ENCODE measurements at places on chromosomes 1 and 21.

- DNase-seq, result no peak
Measured at GRCh38 chr1:6417961-6418667, 1.6 kb downstream of the HES2 start.

- no peak for DNase-seq
Measured at GRCh38 chr1:114235960-114236359, 82.3 kb upstream of the SYT6 start.

DNA sequence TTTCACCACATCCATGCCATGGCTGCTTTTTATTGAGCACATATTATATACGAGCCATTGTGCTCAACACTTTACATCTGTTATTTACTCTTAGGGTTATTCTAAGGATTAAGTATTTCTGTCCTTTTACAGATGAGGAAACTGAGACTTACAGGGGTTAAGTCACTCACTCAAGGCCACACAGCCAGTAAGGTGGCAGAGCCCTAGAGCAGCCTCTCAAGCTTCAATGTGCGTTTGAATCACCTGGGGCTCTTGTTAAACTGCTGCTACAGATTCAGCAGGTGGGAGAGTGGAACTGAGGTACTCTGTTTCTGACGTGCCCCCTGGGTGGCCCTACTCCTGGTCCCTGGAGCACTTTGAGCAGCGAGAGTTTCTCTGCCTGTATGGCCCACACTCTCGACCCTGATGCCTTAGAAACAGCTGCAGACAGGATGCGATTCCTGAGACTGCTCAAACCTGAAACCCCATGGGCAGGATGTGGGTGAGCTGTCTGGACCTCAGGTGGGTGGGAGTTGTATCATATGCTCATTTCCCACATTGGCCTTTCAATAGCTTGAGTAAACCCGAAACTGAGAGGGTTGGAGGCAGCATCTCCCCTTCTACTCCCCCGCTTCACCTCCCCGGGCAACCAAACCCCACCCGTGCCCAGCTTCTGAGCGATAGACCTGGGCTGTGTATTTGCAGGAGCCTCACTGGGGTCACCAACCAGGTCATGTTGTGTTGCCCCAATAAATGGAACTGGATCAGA, 59.3 kb downstream of the MAN1C1 start:
- DNase-seq, result no peak

- DNase-seq, result no peak
Measured at GRCh38 chr1:165900576-165901380, 73.4 kb downstream of the UCK2 start.

DNA sequence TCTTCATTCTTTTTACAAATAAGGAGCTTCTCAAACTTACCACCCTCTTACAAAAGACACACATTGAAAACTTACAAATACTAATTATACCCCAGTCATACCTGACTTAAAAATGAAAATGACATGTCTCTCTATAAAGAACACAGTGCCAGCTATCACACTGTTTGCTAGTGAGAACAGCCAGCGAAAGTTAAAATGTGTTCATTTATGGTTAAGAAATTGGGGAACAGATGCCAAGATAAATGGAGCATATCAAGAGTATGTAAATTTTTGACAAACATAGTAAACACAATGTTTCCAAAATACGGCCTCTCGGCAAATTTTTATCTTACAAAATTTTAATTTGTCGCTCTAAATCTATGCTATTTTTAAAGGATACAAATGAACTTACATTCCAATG, 1422.9 kb downstream of the KCNT2 start:
- no peak for DNase-seq

DNA sequence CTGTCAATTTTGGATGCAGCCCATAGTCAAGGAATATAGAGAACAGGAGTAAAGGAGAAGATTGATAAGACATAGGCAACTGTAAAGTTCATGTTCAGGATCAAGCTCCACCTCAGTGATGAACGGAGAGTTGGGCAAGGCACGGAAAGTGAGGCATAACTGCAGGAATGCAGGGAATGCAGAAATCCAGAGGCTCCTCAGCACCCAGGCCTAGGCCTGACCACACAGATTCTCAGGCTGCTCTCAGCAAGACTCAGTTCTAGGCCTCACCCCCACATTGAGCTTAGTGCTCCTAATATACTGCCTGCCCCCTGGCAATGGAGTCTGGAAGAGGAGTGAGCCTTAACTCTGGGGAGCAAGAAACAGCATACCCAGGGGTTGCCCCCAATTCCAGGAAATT, 36.3 kb upstream of the S1PR1 start:
- no peak for DNase-seq

- DNase-seq, result no peak
Measured at GRCh38 chr1:220957233-220957605, 78.0 kb downstream of the HLX start.

GRCh38 chr1:22114083-22115012, 28.5 kb downstream of the WNT4 start:
- DNase-seq, result no peak

GRCh38 chr1:34190692-34191091, 14.0 kb downstream of the C1orf94 start:
- DNase-seq, result no peak

DNA sequence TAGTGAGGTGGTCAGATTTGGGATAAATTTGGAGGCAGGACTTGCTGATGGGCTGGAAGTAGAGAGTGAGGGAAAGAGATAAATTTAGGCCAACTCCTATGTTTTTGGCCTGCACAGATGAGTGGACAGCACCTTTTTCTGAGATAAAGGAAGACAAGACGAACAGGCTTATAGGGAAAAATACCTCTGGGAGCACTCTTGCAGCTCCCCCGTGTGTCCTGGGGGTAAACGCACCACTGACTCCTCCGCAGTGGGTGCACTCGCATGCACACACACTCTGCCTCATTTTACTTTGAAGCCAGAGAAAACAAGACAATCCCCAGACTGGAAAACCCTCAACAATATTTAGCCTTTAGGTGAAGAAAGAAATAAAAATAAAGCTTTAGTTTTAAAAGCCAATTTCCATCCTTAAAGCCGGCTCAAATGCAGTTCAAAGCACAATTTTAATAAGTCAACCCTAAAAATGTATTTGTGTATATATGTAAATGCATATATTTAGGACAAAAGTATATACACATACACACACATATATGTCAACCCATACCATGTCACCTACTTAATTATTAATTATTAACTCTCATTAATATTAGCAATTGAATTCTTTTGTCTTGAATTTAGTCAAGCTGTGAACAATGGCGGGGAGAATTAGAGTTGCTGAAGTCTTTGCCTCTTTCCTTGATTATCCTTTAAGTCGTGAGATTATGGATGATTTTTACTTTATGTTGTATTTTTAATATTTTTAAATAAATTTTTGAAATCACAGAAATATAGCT, 341.8 kb downstream of the ZNF326 start:
- no peak for DNase-seq

- no peak for DNase-seq
Measured at GRCh38 chr1:94305704-94306103, 68.3 kb upstream of the ARHGAP29 start.

DNA sequence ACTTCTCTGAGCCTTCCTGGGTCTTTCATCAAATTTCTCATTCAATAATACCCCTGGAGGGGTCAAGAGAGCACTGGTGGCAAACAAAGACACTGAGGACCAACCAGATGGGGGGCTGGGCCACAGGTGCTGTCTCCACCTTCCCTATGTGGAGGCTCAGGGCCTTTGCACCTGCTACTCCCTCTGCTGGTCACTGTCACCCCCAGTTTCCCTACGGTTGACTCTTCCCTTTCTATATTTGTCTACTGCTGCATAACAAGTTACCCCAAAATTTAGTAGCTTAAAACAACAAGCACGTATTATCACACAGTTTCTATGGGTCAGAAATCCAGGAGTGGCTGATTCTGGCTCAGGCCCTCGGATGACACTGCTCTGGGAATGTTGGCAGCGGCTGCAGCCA, 138.8 kb upstream of the RUNX3 start:
- no peak for DNase-seq

DNA sequence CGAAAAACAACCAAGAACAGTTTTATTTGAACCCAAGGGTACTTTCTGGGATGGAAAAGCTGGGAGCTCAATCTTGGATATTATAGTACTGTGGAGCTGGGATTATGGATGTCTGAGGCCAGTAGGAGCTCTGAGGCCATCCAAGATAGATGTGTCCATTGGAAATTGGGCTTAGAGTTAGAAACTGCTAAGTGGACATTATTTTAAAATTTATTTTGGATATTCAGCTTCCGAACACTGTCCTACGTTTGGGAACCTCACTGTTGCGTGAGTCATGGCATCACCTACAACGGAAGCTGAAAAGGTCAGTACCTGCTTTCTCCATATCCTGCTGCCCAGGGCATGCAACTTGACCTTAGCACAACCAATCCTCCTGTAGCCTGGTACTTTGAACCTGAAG, 61.0 kb downstream of the RYR2 start:
- no peak for DNase-seq

GRCh38 chr1:212351588-212352362, 62.9 kb downstream of the PACC1 start:
- no peak for DNase-seq

GRCh38 chr1:229186373-229187056, 84.4 kb upstream of the RAB4A start:
- DNase-seq, result no peak

- DNase-seq, result no peak
Measured at GRCh38 chr1:233569636-233570035, 44.3 kb upstream of the KCNK1 start.

- no peak for DNase-seq
Measured at GRCh38 chr1:93728480-93729131, 47.0 kb upstream of the BCAR3 start.

- no peak for DNase-seq
Measured at GRCh38 chr1:99264201-99265021, at the start of gene PLPPR4. Gene PLPPR4 (plus strand): TSS chr1:99264492. CDS start chr1:99264594, 102 bp downstream.

DNA sequence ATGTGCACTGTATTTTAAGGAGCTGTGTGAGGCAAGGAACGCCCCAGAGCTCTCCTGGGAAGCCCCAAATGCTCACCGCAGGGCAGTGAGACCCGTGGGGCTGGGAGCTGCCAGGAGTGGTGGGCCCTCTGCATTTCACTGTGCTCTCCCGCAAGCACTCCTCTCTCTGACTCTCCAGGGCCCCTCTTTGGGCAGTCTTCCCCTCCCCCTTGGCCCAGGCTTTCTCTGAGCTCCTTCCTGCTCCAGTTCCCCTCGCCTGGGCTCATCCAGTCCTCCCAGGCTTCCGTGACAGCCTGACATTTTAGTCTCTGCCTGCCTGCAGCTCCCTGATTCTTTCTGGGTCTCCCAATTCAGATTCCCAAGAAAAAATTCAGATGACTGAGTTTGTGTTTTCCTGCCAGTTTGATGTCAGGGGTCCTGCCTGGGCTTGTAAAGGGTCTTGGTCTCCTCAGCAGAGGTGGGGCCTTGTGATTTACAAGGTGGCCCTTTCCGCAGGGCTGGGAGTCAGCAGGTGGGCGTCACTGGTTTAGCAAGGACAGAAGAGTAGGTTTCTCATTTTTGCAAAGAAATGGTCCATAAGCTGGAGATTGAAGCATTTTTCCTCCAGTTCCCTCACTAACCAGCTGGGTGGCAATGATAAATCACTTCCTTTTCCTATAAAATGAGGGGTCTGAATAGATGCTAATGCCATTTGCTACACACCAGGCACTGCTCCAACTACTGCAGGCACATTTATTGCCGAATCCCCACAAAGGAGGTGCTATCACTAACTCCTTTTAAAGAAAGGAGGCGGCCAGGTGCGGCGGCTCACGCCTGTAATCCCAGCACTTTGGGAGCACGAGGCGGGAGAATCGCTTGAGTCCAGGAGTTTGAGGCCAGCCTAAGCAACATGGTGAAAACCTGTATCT, 1.9 kb upstream of the CA6 start:
- no peak for DNase-seq

DNA sequence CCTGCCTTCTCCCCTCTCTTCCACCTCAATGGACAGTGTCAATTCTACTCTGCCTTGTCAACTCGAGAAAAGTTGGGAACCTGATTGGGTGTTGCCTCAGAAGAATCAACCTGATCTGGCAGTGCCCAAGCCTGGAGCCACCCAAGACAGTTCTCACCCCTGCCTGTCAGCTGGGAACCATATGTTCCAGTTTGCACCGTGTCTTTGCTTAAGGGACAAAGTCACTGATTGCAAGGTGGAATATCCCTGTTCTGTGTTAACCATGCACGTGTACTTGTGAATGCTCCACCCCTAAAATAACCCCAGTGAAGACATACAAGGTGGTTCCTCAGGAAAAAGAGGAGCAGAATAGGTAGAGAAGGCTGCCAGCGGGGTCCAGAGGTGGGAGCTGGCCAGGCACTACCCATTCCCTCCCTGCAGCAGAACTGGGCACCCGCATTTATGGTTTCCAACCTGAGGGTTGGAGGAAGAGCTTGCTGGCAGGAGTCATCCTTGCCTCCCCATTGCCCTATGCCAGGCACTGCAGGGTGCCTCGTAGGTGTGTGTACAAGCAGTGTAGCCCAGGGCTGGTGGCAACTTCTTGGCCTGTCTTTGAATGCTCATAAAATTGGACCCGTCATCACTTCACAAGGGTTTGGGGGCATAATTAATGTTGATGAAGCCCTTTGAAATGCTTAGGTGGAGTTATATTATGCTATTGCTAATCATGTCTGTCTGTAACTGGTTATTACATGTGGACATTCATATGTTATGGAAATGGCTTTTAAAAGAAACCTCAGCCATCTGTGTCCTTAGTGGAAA, 11.3 kb downstream of the NIPAL3 start:
- DNase-seq, result no peak

- DNase-seq, result no peak
Measured at GRCh38 chr1:116276532-116276931, 96.5 kb upstream of the ATP1A1 start.

DNA sequence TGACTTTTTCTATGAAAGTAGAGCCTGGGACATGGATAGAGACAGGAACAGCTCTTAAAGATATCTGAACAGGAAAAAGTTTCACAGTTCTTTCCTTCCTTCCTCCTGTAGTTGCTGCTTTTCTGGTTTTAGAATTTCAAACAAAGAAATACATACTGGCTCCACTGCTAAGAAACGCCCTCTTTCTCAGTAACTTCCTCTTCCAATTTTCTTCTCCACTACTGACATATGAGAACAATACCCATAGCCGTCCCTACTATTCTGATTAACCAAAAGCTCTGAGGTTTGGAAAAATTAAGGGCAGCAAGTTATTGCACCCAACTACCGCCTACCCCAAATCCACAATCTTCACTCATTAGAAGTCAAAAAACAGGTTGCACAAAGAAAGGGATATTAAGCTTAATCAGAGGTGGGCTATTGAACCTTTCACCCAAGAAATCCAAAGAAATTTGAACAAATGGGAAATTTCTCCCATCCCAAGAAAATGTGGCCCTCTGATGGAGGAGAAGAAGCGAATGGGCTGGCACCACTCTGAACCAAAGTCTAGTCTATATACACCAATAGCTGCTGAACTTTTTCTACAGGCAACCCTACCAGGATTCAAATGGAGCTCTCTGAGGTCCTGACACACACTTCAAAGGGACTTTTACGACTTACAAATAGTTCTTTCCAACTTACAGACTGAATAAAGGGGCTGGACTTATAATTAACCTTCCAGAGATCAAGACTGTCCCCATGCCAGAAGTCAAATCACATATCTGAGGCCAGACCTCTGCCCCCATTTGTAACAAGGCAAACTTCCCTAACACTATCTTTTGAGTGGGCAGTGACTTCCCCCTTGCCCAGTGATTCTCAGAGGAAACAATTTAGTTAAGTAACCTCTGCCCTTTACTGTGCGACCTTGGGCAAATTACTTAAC, 1.7 kb downstream of the WASF2 start:
- DNase-seq, result no peak

GRCh38 chr1:212977781-212978645, 27.7 kb downstream of the VASH2 start:
- DNase-seq, result no peak

GRCh38 chr1:197920067-197920396, 2.9 kb downstream of the LHX9 start:
- no peak for DNase-seq

GRCh38 chr1:56438901-56439551, 140.3 kb downstream of the PLPP3 start:
- DNase-seq, result no peak
